Right cardiac atrium (tissue), 5 donors: ENCODE measurements at places on chromosomes 3 and 15. TPM values are rescaled to one million over a fixed set of nuclear protein-coding genes. Genes with fewer than 3 reads are reported as not detected.

GRCh38 chr15:77599899-77600298 lies 32.8 kb downstream of the LINGO1 start:
- peak; percentile 90 for DNase-seq

DNA sequence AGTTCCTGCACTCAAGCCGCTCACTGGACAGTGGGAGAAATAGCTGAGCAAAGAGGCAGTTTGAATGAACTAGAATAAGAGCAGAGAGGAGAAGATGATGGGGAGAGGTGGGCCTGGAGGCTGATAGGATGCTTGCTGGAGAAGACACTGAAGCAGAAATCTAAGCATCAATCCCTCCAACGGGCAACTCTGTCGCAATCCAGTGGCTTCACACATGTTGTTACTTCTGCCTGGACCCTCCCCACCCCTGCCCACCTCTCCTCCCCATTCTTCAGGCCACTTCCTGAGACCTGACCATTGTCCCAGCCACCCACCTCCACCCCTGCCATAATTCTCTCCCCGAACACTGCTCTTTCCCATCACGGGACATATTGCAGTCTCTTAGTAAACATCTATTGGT lies 76.0 kb downstream of the SRGAP3 start:
- no peak for DNase-seq

DNA sequence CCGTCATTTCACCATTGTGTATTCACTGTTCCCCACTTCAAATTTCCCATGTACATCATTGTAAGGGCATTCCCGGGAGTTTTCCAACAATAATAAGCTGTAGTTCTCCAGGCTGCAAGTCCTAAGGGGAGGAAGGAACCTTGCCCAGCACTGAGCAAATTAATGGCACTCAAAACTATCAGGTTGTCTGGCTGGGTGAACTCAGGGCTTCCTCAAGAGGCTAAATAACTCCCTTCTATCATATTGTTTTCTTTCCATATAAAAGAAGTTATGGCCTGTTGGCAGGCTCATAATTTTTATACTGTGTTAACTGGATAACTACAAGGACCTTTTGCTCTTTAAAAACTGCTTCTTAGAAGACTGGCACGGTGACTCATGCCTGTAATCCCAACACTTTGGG lies 71.4 kb downstream of the SEMA6D start:
- no peak for DNase-seq

DNA sequence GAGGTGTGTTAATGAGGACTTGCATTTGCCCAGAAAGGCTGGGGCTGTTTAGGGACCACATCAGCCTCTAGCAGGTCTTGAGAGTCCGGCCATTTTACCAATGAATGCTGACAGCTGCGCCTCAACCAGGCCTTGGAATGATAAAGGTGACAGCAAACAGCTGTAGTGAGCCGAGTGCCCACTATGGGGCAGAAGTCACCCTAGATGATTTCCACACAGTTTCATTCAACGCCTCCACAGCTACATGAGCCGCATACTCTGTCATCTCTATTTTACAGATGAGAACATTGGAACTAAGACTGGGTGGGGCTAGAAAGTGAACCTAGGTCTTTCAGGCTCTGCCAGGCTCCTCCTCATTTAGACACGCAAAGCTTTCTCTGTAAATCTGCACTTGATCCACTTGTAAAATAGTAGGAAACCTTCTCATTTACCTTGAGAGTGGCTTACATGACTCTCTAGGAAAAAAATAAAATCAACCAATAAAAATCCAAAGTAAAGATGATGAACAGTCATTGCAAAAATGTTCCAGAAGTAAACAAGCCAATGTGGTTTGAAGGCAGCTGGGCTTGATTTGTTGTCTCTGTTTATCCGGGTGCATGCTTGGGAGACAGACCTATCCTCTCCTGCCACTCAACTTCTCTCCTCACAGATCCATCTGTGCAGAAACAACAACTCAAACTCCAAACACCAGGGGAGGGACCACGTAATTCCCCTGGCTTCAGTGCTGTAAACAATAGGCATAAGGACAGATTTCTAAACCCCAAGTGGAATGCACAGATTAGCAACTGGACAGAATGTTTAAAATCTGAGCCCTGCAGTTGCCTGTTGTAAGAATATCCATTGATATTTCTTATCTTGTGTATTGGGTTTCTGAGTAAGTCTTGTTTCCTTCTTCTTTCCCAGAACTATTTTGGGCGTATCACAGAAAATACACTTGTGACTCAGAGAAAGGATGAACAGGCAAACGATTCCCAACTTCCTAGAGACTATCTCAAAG lies 31.5 kb upstream of the LDHAL6B start:
- peak; percentile 75 for DNase-seq

- no peak for DNase-seq
Observed at GRCh38 chr3:126473292-126474168, 2.2 kb downstream of the ZXDC start.

GRCh38 chr3:184345317-184346144 lies 8.1 kb downstream of the FAM131A start:
- peak; percentile 80 for DNase-seq

DNA sequence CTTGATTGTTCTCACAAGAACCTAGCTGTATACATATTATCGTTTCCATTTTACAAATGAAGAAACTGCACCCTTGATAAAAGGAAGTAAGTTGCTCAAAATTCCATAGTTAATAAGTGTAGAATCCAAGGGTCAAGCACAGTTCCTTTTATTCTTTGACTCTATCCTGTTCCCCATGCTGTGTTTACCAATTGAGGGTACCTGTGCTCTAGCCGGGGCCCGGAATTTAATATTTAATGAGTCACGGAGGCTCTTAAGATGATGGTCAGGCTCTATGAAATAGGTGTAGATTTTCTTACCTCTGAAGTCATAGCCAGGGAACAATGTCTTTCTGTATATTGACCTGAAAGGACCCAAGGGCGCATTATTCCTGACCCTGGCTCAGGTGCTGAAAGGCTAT lies 65.2 kb downstream of the LPP start:
- DNase-seq = no peak

DNA sequence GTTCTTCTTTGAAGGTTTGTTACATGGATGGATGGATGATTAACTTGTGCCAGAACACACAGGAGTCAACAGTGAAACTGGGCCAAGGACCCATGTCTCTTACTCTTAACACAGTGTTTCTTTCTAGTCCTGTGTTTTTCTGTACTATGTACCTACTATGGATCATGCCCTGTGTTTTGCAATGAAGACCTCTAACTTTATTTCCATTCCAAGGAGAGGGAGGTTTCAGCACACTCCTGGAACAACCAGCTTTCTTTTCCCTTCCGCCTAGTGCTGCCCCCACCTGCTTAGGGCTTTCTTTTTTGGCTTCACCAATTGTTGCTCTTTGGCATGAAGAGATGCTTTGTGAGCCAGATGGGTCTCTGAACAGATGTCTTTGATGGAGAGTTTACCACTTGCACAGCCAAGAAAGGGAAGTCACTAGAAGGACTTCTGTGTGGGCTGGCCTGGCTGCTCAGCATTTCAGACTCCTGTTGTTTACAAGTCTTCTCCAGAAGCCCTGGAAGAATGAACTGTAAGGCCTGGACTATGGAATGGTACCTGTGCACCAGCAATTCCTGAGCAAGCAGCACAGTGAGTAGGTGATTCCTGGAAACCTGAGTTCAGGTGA lies 44.5 kb downstream of the SNAPC5 start:
- no peak for DNase-seq

- no peak for DNase-seq
Observed at GRCh38 chr3:183576487-183577107, 21.1 kb upstream of the KLHL6 start.

DNA sequence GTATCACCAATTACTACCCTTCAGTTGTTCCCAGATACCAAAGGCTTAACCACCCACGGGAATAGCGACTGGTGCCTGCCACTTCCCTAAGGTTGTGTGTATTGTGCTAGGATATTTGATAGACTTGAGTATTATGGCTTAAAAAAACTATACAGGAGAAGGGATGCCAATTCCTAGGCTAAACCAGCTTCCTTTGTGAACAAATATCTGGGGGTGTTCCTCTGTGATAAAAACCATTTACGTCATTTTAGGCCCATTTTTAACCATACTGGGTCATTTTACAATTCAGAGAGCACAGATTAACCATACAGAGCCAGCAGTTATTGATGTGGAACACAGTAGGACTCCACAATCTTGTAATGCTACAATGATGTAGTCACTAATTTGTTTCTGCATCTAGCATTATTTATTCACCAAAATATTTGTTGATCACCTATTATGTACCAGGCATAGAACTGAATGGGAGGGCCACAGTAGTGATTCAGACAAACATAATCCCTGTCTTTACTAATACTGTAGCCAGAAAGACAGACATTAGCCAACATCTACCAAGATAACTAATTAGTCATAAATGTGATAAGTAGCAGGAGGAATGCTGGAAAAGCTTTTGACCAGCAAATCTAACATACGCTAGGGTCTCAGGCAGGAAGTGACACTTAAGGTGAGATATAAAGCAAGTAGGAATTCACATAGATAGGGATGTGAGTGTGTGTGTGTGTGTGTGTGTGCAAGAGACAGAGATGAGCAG lies 184.8 kb downstream of the MECOM start:
- DNase-seq = no peak

GRCh38 chr15:43463507-43463906 lies 29.4 kb downstream of the TP53BP1 start:
- no peak for DNase-seq

DNA sequence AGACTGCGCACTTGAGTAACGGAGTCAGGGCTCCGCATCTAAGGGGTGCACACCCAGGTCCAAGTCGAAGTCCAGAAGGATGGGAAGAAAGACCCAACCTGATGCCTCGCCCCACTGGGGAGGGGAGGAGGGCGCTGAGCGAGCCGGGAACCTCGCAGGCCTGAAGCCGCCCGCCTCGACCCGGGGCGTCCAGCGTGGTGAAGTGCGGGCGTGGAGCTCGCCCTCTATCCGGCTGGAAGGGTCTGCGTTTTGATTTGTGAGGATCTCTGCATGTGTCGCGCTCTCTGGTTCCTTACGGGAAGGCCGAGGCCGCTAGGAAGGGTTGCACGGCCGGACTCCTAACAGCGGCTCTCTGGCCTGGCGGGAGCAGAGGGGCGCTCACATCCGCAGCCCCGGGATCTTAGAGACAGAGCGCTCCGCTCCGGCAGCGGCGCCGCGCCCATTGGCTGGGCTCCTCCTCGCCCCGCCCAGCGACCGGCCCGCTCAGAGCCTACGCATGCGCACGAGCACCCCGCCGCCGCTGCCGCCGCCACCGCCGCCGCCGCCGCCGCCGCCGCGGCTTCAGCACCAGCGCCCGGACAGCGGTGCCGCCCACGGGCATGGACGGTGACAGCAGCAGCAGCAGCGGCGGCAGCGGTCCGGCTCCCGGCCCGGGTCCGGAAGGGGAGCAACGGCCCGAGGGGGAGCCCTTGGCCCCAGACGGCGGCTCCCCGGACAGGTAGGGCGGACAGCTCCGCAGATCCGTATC lies at the start of gene DISP2:
DISP2 (plus strand) TSS at position 497 of the 748 bp plus-strand sequence; CDS start at position 600, 103 bp downstream.
- peak; percentile 89 for DNase-seq

GRCh38 chr3:171101982-171102641 lies 75.6 kb upstream of the SLC2A2 start:
- DNase-seq = no peak

GRCh38 chr15:62378772-62379498 lies 213.8 kb upstream of the C2CD4B start:
- no peak for DNase-seq

DNA sequence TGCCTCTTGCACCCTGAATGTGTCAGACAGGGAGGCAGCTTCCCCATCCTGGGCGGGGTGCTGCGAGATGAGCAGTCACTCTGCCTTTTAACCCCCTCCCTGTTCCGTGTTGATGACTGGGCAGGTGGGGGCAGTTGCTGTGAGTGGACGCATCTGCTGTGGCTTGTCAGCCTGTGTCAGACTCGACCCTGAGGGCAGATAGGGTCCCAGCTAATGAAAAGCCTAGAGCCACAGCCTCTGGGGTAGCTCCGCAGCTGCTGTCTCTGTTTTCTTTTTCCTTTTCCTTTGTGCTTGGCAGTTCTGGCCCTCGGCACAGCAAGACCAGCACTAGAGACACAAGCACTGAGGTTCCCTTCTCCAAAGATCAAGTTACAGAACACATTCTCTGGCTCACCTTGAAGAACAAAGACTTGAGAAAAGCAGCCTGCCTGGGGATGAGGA lies 43.0 kb upstream of the GLCE start:
- DNase-seq = no peak

DNA sequence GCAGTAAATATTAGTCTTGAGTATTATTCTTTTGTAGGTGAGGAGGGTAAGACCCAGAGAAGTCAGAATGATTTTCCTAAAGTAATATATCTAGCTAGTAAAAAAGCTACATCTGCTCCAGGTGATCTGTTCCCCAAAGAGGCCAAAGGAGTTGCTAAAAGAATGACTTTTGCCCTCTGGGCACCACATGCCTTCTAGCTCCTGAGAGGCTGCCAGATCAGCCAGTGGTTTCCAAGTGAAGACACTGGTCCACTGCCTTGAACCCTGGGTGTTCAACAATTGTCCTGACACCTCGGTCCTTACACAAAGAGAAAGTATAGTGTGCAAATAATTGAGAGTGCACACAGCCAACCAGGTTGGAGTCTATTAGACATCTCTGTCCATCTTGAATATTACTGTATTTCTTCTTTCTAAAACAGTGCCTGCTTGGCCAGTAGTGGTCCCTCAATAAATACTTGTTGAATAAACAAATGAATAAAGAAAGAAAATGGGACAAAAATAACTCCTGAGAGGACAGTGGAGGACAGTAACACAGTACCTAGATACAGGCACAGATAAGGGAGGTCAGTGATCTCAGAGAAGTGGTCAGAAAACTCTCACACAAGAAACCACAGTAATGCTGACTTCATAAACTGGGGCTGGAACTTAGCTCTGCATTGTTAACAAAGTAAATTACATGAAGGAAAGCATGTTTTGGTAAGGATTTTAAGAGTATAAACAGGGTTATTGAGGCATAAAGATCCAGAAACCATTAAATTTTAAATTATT lies 56.6 kb upstream of the CSTA start:
- no peak for DNase-seq

Gene GHRL
- not detected for total RNA-seq

Gene PLAAT1
- 10.0 TPM for total RNA-seq

Gene SLC28A2
- total RNA-seq = not detected

Gene SPSB4
- 9.7 TPM for total RNA-seq

Gene RARB
- total RNA-seq = 24.0 TPM

Gene SCAMP5
- total RNA-seq = 7.8 TPM

Gene GOLGA6L26
- total RNA-seq = not detected

Gene RPP25
- 6.1 TPM for total RNA-seq

Gene APOD
- 31.8 TPM for total RNA-seq

Gene IQCF5
- total RNA-seq = not detected

Gene CCR9
- total RNA-seq = not detected
